ENCODE measurements at places on chromosomes 2 and 18.

- DNase-seq, result no peak
Measured at GRCh38 chr18:48228301-48228715, 180.9 kb downstream of the ZBTB7C start.

- no peak for DNase-seq
Measured at GRCh38 chr2:9416267-9416961, 6.9 kb downstream of the ITGB1BP1 start.

GRCh38 chr2:172461591-172462372 lies 34.4 kb downstream of the ITGA6 start:
- DNase-seq, result no peak

DNA sequence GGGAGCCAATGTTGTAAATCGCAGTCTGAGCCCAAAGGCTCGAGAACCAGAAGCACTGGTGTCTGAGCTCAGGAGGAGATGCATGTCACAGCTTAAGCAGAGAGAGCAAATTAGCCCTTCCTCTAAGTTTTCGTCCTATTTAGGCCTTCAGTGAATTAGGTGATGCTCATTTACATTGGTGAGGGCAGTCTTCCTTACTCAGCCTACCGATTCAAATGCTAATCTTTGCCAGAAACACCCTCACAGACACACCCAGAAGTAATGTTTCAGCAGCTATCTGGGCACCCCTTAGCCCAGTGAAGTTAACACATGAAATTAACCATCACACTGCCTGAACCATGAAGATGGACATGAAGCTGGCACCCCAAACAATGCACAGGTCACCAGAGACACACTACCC lies 385.1 kb downstream of the STK39 start:
- no peak for DNase-seq

GRCh38 chr18:71443706-71444480 lies 1100.2 kb downstream of the CBLN2 start:
- DNase-seq, result no peak

DNA sequence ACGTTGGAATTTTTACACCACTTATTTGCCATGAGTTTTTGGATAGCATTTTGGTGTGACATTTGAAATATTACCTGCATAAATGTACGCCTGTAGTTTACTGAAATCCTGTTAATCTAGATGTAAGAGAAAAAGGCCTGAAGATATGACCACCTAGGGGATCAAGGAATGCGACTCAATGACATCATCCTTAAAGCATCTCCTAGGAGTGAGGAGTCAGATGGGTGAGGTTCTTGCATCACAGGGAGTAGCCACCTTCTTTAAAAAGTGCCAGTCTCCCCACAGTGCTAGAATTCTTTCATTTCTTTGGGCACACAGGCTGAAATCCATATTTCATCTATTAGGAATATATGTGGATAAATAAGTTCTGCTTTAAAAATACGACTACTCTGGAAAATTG lies 34.5 kb downstream of the ADCYAP1 start:
- DNase-seq, result no peak

DNA sequence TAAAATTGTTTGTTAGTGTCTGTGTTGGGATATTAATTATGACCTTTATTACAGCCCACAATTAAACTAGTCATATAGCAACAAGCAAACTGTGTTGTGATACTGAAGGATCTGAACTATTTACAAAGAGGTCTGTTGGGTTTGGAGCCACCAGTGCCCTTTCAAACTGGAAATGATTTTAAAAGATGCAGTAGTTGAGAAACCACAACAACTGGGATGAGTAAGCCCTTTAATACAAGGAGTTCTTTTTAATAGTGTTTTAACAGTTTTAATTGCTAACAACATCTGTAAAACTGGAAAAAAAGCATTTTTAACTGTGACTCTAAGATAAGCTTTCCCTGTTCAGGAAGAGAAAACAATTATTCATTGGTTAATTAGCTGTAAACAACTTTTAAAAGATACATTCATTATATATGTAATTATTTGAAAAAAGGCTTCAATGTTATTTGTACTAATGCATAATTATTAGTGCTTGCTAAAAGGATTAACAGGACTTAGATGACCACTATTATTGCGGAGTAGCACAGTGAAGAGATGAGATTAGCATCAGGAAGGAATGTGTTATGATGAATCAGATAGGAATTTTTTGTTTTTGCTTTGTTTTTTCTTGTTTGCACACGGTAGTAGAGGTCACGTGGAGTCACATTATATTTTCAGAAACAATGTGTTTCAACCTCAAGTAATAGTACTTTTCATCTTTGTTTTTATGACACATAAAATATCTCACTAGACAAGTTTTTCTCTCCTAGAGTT lies 392.7 kb upstream of the FANCL start:
- no peak for DNase-seq
